ENCODE measurements at places on chromosomes 4 and X.

- no peak for DNase-seq
Observed at GRCh38 chr4:176549161-176549865, 229.5 kb downstream of the SPCS3 start.

GRCh38 chr4:52234561-52235440, 183.7 kb downstream of the SPATA18 start:
- no peak for DNase-seq

- no peak for DNase-seq
Observed at GRCh38 chr4:71559957-71560571, 221.2 kb downstream of the SLC4A4 start.

DNA sequence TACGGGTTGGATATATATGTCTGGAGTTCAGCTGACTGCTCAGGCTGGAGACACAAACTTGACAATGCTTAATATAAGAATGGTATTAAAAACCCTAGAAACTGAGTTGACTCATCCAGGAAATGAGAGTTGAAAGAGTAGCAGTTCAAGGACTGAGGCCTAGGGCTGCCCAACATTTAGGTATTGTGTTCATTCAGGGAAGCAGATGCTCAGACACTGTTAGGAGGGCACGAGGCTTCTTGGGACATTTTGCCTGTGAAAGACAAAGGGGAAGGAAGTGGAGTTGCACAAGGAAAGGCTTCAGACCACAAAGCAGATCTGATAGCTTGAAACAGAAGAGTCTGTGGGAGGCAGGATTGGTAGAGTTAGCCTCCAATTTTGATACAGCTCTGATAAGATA, 52.0 kb upstream of the HS3ST1 start:
- DNase-seq: no peak

DNA sequence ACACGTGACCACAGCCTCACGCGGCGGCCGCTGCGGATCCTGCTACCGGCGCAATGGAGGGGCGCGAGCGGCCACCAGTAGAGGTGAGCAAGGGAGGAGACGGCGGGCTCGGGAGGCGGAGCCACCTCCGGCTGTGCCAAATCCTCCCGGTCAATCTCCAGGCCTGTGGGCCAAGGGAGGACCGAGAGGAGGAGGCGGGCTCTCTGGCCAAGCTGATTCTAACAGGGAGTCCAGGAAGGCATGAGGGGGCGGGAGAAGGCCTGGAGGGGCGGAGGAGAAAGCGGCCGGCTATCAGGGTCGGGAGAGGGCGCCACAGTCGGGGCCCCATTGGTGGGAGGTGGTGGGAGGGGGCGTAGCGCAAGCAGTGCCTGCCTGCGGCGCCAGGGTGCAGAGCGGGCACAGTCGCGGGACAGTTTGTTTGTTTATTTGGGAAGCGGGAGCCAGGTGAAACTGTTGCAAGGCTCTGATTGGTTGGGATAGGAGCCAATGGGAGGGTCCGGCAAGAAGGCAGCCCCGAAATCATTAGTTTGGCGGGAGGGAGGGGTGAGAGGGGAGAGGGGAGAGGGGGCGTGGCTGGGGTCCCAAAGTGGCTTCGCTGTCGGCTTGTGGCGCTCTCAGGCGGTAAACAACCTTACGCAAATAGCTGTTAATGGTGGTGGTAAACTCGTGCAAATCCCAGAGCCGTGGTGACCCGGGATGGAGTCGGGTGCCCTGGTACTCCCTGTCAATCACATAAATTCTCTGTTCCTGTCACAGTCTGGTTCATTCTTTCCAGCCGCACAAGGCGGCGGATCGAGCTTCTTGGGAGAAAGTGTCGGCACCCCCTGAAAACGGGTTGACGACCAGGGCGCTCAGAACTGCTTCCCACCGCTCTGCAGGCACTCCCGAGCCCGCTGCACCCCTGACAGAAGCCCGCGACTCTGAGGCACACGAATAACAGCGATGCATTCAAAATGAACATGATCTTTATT, at the start of gene IRS4:
TSS of gene IRS4 (minus strand) at position 55 of the 971 bp plus-strand sequence.
- DNase-seq: peak; percentile 83

DNA sequence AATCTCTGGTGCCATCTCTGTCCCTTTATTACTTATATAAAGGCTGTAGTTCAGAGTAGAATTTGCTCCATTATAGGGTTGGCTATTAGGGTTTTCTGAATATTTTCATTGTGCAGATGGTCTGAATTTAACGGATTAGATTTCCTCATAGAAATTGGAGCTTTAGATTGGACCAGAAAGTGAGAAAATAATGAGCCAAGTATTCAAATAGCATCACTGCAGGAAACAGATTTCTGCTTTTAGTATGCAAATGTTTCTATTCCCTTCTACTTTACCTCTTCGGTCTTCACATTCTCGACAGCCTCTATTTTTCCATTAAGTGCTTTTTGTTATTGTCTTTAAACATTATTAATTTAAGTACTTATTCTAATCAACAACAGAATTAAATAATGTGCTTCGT, 55.4 kb downstream of the TRIM2 start:
- no peak for DNase-seq

GRCh38 chr4:122423246-122423645, 33.3 kb downstream of the IL2 start:
- DNase-seq: no peak

- peak; percentile 27 for DNase-seq
Observed at GRCh38 chr4:76752861-76753501, 145.0 kb downstream of the SOWAHB start.
